ENCODE measurements at places on chromosomes 13 and 19. TPM values are rescaled to one million over a fixed set of nuclear protein-coding genes. Genes with fewer than 3 reads are reported as not detected.

DNA sequence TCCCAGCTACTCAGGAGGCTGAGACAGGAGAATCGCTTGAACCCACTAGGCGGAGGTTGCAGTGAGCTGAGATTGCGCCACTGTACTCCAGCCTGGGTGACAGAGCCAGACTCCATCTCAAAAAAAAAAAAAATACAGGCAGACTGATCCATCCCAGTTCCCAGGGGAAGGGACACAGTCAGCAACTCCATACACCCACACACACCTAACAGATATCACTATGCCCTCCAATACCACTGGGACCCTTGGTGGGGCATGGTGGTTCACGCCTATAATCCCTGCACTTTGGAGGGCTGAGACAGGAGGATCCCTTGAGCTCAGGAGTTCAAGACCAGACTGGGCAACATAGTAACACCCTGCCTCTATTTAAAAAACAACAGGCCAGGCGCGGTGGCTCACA lies 2.6 kb downstream of the DPF1 start:
- DNase-seq: no peak

- peak; percentile 72 for DNase-seq
These were observed at the start of gene ZFP82 for GRCh38 chr19:36418287-36419001. Gene ZFP82 (minus strand): TSS chr19:36418644. CDS start chr19:36409789, 8,855 bp downstream.

- no peak for DNase-seq
These were observed 33.3 kb downstream of the NAA16 start for GRCh38 chr13:41344358-41344757.

DNA sequence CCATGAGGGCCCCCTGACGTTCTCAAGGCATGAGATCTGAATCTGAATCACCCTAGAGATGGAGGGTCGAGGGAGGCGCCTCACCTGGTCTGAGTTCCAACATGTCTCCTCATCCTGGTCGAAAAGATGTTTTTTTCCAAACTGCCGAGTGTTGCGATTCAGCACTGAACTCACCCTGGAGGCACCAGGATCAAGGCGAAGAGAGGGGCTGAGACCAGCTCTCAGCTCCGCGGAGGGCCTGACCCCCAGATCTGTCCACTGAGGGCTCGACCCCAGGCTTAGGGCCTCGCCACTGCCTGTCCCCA lies 555 bp downstream of the NR2C2AP start:
- DNase-seq: no peak

OR7C2 gene
- not detected for total RNA-seq

SLC27A1 gene
- total RNA-seq: 12.2 TPM

GRCh38 chr19:34359954-34360315 lies 5.1 kb upstream of the GPI start:
- DNase-seq: no peak

OR7C1 gene
- 0.05 TPM for total RNA-seq

GRCh38 chr19:7395360-7396066 lies 46.8 kb downstream of the ARHGEF18 start:
- DNase-seq: no peak

DNA sequence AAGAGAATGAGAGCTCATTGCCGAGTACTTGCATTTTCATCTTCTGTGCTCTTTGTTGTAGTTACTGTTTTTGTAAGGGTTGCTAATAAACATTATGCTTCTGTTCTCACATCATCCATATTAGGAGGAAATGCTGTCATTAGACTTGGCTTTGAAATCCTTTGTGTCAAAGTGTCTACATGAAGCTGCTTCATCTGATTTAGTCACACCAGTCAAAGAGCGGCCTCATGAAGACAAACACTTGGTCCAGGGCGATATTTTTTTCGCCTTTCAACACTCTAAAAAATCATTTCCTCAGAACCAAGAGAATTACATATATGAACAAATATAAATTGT lies 105.0 kb downstream of the SPRY2 start:
- DNase-seq: no peak

GRCh38 chr19:39924389-39924788 lies 10.0 kb downstream of the FCGBP start:
- no peak for DNase-seq

- peak; percentile 28 for DNase-seq
These were observed 616 bp downstream of the HNRNPUL1 start for GRCh38 chr19:41264581-41265394.

KLK3 gene
- not detected for total RNA-seq

HPN gene
- total RNA-seq: not detected

DNA sequence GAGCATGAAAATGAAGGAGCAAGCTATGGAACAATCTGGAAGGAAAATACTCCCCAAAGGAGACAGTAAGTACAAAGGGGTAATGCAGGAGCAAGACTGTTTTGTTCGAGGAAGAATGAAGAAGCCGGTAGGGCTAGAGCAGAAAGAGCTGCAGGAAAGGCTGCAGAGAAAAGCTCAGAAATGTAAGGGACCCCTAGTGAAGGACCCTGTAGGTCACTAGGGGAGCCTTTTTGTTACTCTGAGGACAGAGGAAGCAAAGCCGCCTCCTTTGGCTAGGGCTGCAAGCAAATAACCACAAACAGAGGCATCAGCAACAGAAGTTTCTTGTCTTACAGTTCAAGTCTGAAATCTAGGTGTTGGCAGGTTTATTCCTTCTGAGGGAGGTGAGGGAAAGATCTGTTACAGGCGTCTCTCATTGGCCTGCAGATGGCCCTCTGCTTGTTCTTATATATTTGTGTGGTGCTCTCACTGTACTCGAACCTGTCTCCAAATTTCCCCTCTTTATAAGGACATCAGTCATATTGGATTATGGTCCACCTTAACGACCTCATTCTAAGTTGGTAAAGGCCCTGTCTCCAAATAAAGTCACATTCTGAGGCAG lies 362.3 kb downstream of the COG6 start:
- DNase-seq: no peak
